ENCODE measurements at places on chromosomes 11 and 22.
A peak's percentile ranks its signal among the peaks of the same experiment; 100 is the strongest.

- DNase-seq = no peak
Observed at GRCh38 chr11:134069426-134070341, 812 bp downstream of the JAM3 start.

GRCh38 chr11:235609-235996, 539 bp downstream of the SIRT3 start:
- DNase-seq = peak; percentile 64

- peak; percentile 65 for DNase-seq
Observed at GRCh38 chr11:65780770-65781151, at the start of gene AP5B1. Gene AP5B1, minus strand, starts transcription at chr11:65780976. Its CDS starts 385 bp downstream, at chr11:65780591.

GRCh38 chr22:25483931-25484330, 80.5 kb upstream of the GRK3 start:
- no peak for DNase-seq

DNA sequence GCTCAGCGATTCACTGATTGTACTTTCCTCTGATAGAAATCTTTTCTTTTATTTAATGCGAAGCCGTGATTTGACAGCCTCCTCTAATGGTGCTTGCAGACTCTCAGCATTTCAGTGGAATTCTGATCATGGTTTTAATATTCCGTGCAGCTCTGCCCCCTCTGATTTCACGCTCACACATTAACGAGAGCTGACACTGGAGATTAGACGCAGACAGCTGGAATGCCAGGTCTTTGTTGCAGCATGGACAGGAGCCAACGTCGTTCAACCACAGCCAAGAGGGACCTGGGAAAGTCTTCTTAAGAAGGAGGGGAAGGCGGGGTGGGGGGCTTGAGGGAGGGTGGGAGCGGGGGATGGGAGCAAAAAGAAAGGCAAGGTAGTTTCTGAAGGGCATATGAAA, 186.4 kb downstream of the BLID start:
- DNase-seq = no peak

DNA sequence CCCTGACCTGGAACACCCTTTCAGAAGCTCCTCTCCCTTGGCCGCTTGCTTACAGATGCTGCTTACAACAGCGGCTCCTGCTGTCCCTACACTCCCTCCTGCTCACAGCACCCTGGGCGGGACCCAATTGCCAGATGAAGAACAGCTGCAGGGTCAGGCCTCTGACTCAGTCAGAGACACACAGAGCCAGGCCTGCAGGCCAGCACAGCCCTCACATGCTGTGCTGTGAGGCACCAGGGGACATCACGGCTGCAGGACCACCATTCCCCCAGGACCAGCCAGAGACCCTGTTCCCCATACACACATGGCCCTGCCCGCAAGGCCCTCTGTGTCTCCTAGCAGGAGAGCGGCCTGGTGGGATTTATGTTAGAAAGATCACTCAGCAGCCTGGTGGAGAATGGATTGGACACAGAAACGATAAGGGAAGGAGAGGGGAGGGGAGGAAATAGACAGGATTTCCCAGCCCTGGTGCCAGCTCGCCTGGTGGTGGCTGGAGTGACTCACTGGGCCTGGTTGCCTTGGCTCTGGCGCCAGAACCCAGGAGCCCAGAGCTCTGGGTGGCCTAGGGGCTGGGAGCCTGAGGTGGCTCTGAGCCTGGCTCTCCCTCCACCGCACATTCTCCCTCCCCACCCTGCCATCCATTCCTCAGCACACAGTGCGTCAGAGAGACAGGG, 6.7 kb downstream of the CAPN5 start:
- no peak for DNase-seq
